ENCODE measurements at places on chromosomes 5 and 9.

- DNase-seq, result no peak
Observed at GRCh38 chr5:150946351-150946905, 41.6 kb upstream of the ZNF300 start.

- DNase-seq, result no peak
Observed at GRCh38 chr5:99437986-99438385, 509.2 kb upstream of the CHD1 start.

- DNase-seq, result no peak
Observed at GRCh38 chr5:62115014-62115413, 191.0 kb upstream of the KIF2A start.

- no peak for DNase-seq
Observed at GRCh38 chr5:180099733-180100611, 28.4 kb upstream of the RNF130 start.

DNA sequence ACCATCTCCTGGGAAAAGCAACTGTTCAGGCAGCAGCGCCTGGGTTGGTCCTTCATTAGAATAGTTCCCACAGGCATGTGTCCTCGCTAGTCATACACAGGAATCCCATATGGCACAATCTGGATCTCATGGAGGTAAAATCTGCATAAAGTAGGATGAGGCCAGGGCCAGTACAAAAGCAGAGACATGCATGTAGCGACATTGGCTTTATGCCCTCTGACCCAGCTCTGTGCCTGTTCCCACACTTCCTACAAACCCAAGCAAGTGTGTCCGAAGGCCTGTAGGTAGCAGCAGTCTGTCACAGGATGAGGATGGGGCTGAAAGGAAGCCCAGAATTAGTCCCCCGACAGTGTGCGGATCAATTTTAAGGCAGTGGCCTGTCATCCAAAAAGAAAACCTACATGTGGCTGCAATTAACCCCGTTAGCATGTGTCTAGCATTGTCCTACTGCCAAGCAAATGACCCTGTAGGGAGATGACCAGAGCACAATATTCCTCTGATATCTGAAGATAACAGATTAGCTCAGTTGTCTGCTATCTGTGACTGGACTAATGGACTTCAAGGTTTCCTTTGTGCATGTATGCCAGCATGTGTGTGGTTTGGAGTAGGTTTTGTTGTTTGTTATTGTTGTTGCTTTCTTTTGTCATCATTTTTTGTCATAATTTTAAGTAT lies 178.8 kb downstream of the TMEM161B start:
- DNase-seq, result no peak

- no peak for DNase-seq
Observed at GRCh38 chr9:115517335-115518075, 399.5 kb upstream of the TNC start.

DNA sequence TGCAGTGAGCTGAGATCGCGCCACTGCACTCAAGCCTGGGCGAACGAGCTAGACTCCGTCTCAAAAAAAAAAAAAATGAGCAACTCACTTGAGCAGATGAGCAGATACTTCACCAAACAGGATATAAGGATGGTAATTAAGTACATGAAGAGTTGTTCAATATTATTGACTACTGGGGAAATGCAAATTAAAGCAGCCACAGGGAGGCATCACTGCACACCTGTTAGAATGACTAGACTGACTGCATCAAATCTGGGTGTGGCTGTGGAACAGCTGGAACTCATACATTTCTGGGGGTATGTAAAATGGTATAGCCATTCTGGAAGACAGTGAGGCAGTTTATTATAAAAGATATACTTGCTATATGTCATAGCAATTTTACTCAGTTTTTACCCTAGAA lies 93.0 kb downstream of the WNK2 start:
- no peak for DNase-seq

DNA sequence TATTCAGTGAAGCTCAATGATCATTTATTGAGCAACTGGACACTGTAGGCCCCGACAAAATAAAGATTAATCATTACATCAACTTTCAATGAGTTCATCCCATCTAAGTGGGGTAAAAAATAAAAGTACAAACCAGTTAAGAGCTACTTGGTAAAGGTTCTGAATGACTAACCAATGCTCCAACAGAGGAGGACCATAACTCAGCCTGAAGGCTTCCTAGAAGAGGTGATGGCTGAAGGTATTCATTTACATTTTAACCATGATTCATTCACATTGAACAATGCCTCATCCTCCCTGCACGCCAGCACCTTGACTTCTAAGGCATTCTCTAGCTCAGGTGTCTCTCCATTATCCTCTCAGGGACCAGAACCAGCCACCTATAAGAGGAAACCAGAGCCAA lies 201.4 kb downstream of the ZNF462 start:
- DNase-seq, result no peak

GRCh38 chr5:36889264-36889663 lies 12.7 kb downstream of the NIPBL start:
- no peak for DNase-seq

Data from activated CD4-positive, alpha-beta T cell treated with anti-CD3 and anti-CD28 coated beads, Interleukin-2, amount 50 U/mL, for 1 hour (primary cell).